ENCODE measurements at places on chromosomes 13 and 19. TPM values are rescaled to one million over a fixed set of nuclear protein-coding genes. Genes with fewer than 3 reads are reported as not detected.

Gene GAPDHS
- not detected for total RNA-seq

Gene SLC7A10
- total RNA-seq: not detected

Gene PSPN
- total RNA-seq: 1.4 TPM

Gene CARM1
- 86.7 TPM for total RNA-seq

Gene UPK1A
- total RNA-seq: 0.23 TPM
